ENCODE measurements at places on chromosomes 1 and 21. TPM values are rescaled to one million over a fixed set of nuclear protein-coding genes. Genes with fewer than 3 reads are reported as not detected.

The ABCG1 gene
- 3.7 TPM for total RNA-seq

The GBP7 gene
- 0.09 TPM for total RNA-seq

The SPATA1 gene
- 0.55 TPM for total RNA-seq

The ZYG11A gene
- total RNA-seq: 0.04 TPM

The GLIS1 gene
- not detected for total RNA-seq

The C1orf94 gene
- not detected for total RNA-seq

The CR1L gene
- not detected for total RNA-seq

The GPR3 gene
- 3.3 TPM for total RNA-seq

The RXFP4 gene
- not detected for total RNA-seq

The WNT4 gene
- total RNA-seq: not detected

The MNDA gene
- total RNA-seq: 0.39 TPM

- no peaks in the 10 kb centered on the region for H3K36me3 ChIP-seq
- H3K4me3 ChIP-seq: no peak overlapping the region
Observed at GRCh38 chr21:32083197-32083596, 195.7 kb downstream of the MIS18A start.

DNA sequence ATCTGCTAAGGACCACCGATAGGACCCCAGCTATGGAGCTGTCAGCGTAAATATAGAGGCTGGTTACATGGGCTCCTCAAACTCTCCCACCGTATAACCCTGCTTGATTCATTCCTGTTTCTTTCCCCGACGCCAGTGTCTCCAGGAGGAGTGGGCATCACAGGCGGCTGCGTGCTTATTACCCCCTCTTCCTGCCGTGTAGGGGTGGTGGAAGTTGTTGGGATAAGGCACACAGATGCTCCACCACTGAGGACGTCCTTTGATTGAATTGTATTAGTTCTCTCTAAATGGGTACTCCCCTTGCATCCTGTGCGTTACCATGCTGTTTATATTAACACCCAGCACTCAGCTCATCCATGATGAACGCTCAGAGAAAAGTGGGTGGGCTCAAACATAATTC, 104.6 kb downstream of the ZBTB18 start:
- no peaks in the 10 kb centered on the region for H3K36me3 ChIP-seq
- no peak overlapping the region for H3K27ac ChIP-seq
- no peak overlapping the region for H3K4me3 ChIP-seq
- no peaks in the 10 kb centered on the region for H3K4me1 ChIP-seq
- DNase-seq: no peak
- no peaks in the 10 kb centered on the region for H3K27me3 ChIP-seq

- peaks cover 35% of the 10 kb centered on the region for H3K4me1 ChIP-seq
- peak overlapping the region; percentile 73 for H3K4me3 ChIP-seq
- no peaks in the 10 kb centered on the region for H3K27me3 ChIP-seq
- H3K36me3 ChIP-seq: peaks cover 4% of the 10 kb centered on the region
- peak overlapping the region; percentile 90 for H3K27ac ChIP-seq
Observed at GRCh38 chr1:19250629-19251304, 557 bp downstream of the EMC1 start.

- no peaks in the 10 kb centered on the region for H3K36me3 ChIP-seq
- H3K27ac ChIP-seq: peak overlapping the region; percentile 41
- peaks cover 34% of the 10 kb centered on the region for H3K4me1 ChIP-seq
- no peak overlapping the region for H3K4me3 ChIP-seq
Observed at GRCh38 chr1:27145934-27146354, 9.0 kb downstream of the SLC9A1 start.

DNA sequence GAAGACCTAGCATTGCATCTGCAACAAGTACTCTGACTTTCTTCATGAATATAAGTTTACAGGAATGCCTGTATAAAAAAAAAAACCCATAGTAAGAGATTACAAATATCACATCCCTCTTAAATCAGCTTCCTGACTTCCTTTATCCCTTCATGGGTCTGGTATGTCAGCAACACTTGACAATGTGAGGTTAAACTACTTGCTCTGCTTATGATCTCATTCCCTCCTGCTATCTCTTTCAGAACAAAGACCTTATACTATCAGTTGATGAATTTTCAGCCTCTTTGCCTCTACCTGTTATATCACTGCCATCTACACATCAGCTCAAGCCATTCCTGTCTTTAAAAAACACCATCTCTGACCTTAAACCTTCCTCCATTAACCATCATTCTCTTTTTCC, 130.9 kb upstream of the SAMSN1 start:
- DNase-seq: no peak
- H3K27me3 ChIP-seq: no peaks in the 10 kb centered on the region
- H3K36me3 ChIP-seq: no peaks in the 10 kb centered on the region
- peaks cover 43% of the 10 kb centered on the region for H3K4me1 ChIP-seq
- H3K4me3 ChIP-seq: peak overlapping the region; percentile 33

DNA sequence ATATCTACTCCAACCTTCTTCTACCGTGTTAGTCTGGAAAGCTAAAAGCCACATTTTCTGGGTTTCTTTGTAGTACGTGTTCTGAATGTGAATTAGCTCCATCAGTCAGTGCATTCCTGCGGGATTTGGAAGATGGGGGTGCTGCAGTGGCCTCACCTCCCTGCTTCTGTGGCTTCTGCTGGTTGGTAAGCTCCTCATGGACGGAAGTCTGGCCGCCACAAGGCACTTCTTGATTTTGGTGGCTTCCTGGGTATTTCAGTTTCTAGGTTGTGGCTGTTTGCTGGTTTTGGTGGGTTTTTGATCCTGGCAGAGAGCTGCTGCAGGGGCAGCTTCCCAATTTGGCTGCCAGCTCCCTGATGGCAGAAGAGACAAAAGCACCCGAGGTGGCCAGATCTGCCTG, 20.9 kb upstream of the TACSTD2 start:
- H3K27me3 ChIP-seq: no peaks in the 10 kb centered on the region
- no peak overlapping the region for H3K4me3 ChIP-seq
- no peaks in the 10 kb centered on the region for H3K36me3 ChIP-seq

GRCh38 chr1:169692756-169693460, 18.5 kb downstream of the SELL start:
- peaks cover 20% of the 10 kb centered on the region for H3K36me3 ChIP-seq
- H3K27ac ChIP-seq: no peak overlapping the region
- H3K27me3 ChIP-seq: no peaks in the 10 kb centered on the region
- H3K4me1 ChIP-seq: peaks cover 99% of the 10 kb centered on the region
- peak overlapping the region; percentile 33 for H3K4me3 ChIP-seq
- DNase-seq: no peak

DNA sequence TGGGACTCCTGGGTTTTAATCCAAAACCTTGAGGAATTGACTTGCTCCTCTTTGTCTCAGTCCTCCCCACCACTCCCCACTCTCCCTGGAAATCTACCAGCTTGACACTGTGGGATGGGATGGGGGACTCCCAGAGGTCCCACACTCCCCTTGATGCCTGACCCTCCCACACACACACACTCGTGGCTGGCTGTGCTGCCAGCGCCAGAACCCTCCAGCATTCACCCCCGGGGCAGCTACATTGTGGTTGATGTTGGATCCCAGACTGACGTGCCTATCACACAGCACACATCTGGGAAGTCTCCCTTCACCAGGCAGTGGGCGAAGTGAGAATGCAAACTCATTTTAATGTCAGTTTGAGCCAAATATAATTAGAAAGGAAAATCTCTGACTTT, 10.0 kb downstream of the KIRREL1 start:
- H3K27ac ChIP-seq: no peak overlapping the region
- no peak overlapping the region for H3K4me3 ChIP-seq
- H3K4me1 ChIP-seq: no peaks in the 10 kb centered on the region

DNA sequence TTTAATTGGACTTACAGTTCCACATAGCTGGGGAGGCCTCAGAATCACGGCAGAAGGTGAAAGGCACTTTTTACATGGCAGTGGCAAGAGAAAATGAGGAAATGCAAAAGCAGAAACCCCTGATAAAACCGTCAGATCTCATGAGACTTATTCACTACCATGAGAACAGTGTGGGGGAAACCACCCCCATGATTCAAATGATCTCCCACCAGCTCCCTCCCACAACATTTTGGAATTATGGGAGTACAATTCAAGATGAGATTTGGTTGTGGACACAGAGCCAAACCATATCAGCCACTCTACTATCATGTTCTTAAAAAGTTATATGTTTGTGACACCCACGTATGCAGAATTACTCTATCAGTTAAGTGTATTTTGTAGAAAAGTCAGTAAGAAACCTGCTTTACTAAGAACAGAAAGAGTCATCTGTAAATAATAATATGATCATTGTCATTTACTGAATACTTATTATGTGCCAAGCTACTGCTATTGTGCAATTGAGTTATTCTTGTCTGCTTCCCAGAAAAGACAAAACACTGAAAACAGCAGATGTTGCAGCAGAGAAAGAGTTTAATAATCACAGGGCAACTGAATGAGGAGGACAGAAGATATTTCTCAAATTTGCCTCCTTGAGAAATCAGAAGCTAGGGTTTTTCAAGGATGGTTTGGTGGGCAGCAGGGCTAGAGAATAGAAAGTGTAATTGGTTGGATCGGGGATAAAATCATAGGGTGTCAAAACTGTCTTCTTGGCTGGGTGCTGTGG, 207.7 kb upstream of the FGGY start:
- H3K27ac ChIP-seq: no peak overlapping the region
- H3K4me3 ChIP-seq: no peak overlapping the region
- peaks cover 5% of the 10 kb centered on the region for H3K4me1 ChIP-seq
- H3K36me3 ChIP-seq: no peaks in the 10 kb centered on the region
- no peaks in the 10 kb centered on the region for H3K27me3 ChIP-seq

DNA sequence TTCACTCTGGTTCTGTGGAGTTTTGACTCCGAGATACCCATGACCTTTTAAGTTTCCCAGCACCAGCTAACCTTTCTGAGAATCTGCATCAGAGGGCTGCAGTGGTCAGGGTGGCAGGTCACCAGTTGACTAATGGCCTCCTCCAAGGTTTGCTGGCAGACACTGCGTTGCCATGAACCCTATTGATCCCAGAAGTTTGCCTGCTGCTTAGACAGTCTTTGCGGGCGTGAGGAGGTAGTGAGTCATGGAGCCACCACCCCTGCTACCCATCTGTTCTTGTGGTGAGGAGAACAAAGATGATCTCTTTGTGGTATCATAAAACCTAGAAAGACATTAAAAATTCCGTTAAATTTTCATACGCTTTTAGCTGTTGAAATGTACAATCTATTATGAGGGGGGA, 180.4 kb downstream of the FGGY start:
- H3K27me3 ChIP-seq: no peaks in the 10 kb centered on the region
- H3K27ac ChIP-seq: no peak overlapping the region
- DNase-seq: no peak
- no peak overlapping the region for H3K4me3 ChIP-seq
- no peaks in the 10 kb centered on the region for H3K36me3 ChIP-seq
- no peaks in the 10 kb centered on the region for H3K4me1 ChIP-seq

DNA sequence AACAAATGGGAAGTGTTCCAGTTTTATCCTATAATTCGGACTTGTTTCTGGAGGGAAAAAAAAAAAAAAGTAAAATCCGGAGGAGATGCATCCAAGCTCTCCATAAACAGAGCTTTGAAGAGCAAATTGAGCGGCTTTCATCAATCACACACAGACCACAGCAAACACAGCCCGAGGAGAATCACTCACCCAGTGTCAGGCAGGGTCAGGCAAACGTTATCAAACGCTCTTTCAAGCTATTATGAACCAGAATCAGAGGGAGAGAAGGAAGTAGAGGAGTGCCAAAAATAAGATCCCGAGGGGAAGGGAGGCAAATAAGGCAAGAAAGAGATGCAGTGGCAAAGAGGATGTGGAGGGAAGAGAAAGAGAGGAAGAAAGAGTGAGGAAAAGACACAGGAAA, 188.3 kb upstream of the CAMK1G start:
- DNase-seq: no peak
- no peaks in the 10 kb centered on the region for H3K27me3 ChIP-seq
- no peak overlapping the region for H3K27ac ChIP-seq
- H3K4me1 ChIP-seq: no peaks in the 10 kb centered on the region

DNA sequence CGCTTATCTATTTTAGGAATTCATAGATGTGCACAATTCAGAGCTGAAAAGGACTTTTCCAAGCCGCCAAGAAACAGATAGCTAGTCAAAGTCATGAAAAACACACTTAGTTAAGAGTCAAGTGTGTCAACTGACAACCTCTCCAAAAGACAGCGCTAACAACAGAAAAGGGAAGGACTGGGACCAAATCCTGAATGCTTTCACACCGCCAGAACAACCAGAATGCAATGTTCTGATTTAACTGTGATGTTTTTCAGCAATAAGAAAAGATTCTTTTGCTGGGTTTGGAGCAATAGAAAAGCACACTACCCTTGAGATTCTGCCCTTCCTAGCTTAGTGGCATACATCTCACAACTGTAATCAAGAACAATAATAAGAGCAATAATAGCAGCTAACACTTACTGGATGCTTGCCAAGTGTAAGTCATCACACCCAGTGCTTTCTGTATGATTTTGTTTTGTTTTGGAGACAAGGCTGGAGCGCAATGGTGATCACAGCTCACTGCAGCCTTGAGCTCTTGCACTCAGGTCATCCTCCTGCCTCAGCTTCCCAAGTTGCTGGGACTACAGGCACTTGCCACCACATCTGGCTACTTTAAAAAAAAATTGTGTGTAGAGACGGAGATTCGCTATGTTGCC, 33.9 kb upstream of the SDC3 start:
- H3K27me3 ChIP-seq: no peaks in the 10 kb centered on the region
- H3K4me1 ChIP-seq: no peaks in the 10 kb centered on the region
- H3K36me3 ChIP-seq: peaks cover 60% of the 10 kb centered on the region
- DNase-seq: no peak

DNA sequence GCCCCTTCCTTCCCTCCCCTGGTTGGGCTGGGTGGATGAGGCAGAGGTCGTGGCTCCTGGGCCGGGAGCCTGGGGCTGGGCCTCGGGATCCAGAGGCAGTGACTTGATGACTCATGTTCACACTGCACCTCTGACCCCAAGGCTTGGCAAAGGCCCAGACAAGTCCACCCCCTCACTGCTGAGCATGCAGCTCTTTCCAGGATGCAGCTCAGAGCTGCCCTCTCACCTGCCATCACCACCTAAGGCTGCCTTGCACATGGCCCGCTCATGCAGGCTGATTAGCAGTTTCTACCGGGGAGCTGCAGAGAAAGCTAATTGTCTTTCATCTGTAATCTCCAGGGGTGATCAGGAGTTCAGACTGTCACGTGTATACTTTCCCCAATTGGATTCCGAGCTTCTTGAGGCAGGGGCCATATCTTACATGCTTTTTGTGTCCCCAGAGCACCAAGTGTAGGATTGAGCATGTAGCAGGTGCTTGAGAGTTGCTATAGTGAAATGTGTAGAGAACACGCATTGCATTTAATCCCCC, 62.1 kb downstream of the LRRN2 start:
- no peak overlapping the region for H3K4me3 ChIP-seq
- no peak for DNase-seq
- H3K27me3 ChIP-seq: no peaks in the 10 kb centered on the region
- no peaks in the 10 kb centered on the region for H3K4me1 ChIP-seq
- H3K27ac ChIP-seq: no peak overlapping the region
